ENCODE measurements at places on chromosomes 7 and 10. TPM values are rescaled to one million over a fixed set of nuclear protein-coding genes. Genes with fewer than 3 reads are reported as not detected.

Gene VAX1
- not detected for total RNA-seq

Gene SAP25
- total RNA-seq = not detected

Gene SSC4D
- 0.79 TPM for total RNA-seq

Gene C10orf53
- not detected for total RNA-seq

Gene KIAA1549
- total RNA-seq = 3.8 TPM

Gene EVX1
- total RNA-seq = not detected

Gene TMEM176B
- total RNA-seq = not detected

Gene TAS2R3
- not detected for total RNA-seq

Gene STEAP4
- total RNA-seq = not detected
